ENCODE measurements at places on chromosomes 5 and 9.

- no peak for DNase-seq
Measured at GRCh38 chr9:962023-962422, 14.4 kb upstream of the DMRT3 start.

DNA sequence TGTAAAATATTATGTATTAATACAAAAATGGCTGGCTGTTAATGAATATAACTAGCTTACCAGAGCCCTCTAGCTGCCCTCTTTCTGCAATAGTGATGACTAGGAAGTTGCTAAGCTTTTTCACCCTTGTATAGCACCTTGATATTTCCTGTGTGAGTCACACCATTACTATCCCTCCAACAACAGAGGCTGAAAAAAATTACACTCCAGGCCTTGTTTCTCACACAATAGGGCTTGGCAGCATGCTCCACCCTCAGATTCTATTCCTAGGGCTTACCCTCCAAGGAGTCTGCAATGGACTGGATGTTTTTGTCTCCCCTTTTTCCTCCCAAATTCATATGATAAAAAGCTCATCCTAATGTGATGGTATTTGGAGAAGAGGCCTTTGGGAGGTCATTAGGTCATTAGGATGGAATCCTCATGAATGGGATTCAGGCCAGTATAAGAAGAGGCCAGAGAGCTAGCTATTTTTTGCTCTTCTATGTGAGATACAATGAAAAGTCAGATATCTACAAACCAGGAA, 184.6 kb upstream of the MAP1B start:
- no peak for DNase-seq

- DNase-seq = no peak
Measured at GRCh38 chr5:143124593-143124992, 278.9 kb downstream of the NR3C1 start.

DNA sequence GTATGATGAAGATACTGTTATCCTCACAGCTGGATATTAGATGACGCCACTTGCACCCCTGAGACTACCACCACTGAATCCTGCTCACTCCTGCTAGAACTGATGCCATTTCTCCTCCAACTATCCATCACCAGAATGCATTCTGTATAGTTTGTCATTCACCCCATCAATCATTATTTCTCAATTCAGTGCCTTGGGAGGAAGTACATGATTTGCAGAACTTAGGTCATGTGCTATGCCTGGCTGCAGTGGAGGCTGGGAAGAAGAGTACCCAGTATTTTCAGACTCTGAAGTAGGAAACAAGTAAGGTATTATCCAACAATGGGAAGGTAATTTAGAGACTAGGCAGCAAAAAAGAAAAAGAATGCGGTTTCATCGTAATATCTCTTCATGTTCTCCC, 26.2 kb upstream of the HSD17B4 start:
- no peak for DNase-seq

GRCh38 chr9:68669218-68669617, 35.8 kb upstream of the PIP5K1B start:
- DNase-seq = peak; percentile 5

DNA sequence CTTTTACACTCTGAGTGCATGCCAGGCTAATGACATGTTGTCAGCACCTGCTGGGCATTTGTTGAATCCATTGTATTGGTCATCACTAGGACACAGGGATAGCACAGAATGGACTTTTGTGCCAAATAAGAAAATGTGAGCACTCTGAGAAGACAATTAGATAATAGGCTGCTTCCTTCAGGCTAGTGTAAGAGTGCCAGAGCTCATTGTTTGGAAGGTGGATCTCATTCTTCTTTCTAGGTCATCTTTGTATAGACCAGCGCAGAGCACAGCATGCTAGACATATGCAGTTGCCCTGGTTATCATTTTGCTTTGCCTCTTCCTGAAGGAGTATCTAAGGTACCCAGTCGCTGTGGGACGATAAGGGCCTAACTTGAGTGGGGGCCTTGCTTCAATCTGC, 493.4 kb upstream of the COX7C start:
- no peak for DNase-seq

- no peak for DNase-seq
Measured at GRCh38 chr9:21558079-21558478, 76.0 kb upstream of the IFNE start.

DNA sequence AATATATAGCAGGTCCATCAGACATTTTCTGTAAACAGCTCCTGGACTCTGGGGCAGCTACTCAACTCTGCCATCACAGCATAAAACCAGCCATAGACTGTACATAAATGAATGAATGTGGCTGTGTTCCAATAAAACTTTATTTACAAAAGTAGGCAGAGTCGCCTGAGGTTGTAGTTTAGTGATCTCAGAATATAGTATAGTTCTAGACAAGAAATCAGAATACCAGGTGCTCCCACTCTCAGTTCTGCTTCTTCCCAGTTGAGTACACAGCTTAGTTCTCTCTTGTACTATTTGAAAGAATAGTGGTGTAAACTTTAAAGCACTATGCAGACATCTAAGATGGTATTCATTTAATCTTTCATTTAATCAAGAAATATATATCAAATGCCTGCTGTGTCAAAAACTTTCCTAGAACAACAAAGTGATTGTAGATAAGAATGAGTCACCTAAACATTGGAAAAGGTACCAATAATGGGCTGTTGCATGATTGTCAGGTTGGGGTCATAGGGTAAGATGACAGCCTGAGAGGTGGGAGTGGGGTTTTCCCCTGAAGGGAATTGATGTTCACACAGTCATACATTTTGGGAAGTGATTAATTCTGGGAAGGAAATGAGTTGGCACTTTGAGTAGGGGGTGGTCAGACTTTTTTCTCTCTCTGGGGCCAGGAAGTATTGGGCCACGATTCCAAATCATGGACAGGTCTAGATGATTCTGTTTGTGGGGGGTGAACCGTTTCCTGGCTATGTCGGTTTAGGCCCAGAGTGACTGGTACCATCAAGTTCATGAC, 37.0 kb downstream of the TNFSF8 start:
- no peak for DNase-seq

DNA sequence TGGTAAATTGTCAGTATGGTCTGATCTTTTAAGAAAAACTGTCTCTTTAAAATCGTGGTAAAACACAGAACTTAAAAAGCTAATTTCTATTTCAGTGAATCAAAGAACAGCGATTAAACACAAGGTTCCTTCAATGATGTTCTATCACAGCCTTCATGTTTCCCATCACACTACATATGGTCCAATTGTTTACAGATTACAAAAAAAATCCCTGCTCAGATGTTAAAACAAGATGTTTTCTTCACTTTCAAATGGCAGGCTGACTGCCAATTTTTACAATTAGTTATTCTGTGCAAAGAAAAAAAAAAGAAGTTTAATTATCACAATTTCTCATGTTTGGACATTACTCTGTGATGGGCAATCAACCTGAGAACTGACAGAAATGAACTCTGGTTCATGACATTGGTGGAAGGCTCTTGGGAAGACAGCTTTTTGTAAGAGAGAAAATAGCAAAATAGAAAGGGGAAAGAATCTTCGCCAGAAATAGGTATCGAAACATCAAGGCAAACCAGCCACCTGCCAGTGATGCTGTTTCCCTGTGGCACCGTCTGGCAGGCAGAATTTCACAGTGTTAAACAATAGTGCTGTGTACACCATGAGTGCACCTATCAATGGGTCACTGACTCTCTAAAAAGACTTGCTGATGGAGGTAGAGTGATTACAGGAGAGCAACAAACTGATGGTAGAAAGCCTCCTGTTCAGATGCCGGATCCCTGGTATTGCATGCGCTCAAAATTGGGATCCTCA, 1020.0 kb upstream of the ARRDC3 start:
- no peak for DNase-seq

DNA sequence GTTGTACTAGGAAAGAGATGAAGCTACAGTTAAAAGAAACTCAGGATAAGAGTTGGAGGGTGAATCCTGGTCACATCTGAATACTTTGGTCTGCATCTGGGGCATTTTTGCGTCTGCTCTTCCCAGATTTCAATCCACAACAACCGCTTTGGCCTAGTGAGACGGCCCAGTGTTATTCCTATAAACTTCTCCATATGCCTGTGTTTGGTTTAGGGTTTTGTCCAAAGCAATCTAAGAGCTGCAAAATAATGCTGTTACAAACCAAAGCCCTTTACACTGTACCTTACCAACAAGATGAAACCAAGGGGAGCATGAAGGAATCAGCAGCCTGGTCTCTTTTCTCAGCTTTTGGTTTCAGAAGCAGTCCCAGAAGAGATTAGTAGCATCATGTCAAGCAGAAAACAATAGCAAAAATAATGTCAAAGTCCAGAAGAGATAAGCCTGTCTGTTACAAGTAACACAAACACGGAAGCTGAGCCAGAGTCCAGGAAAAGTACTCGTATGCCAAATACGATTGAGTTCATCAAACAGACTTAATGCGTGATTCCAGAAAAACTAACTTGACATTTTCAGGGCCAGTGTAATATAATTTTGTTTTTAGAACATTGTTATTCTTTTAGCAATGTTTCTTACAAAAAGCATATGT, 379.9 kb upstream of the ACO1 start:
- DNase-seq = no peak

GRCh38 chr9:129162497-129163197, 15.4 kb downstream of the IER5L start:
- no peak for DNase-seq

GRCh38 chr5:126263591-126264184, 159.5 kb upstream of the GRAMD2B start:
- DNase-seq = no peak

DNA sequence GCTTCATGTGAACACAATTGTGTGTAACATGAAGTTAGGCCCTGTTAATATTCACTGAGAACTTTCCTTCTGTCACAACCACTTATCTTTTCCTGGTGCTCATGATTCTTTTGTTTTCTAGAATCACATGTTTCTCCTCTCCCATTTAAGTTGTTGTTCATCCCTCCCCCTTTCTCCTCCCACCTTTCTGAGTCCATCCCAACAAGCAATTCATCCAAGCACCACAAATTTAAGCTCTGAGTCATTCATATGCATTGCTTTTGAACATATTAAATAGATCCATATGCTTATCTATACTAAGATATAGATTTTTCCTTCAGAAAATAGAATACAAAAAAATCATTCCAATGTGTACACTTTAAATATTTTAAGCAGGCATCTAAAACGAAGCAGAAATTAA, 75.2 kb upstream of the NFIB start:
- no peak for DNase-seq

GRCh38 chr5:173848986-173849596, 39.1 kb upstream of the CPEB4 start:
- no peak for DNase-seq

DNA sequence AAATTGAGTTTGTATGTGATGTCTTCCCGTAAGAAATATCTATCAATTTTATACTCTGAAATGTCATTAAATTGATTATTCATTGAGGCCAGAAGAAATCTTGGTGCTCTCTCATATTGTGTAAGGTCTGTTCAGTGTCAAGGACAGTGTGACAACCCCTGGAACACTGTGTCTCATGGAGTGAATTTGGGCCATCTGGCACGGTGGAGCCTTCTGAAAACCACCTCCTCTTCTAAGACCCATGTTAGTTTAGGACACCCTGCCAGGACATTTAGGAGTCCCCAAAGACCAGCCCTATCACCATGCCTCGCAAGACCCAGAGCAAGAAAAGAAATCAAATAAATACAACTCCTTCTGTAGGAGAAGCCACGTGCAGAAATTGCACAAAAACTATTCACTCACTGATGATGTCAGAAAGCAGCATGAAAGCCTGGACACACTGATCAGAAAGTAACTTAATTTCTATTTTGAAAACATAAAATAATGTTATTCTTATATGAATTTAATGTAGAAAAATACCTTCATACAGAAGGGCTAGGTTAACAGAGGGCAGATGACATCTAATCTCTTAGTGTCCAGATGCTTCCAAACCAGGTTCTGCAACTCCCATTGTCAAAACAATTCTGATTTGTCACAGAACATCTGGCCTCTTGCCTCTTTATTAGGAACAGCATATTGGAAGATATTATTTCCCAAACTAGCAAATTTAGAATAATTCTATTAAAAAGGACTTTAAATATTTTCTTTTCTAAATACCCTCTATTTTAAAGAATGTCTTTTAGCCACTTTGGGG, 298.8 kb downstream of the NR2F1-AS1 start:
- no peak for DNase-seq

DNA sequence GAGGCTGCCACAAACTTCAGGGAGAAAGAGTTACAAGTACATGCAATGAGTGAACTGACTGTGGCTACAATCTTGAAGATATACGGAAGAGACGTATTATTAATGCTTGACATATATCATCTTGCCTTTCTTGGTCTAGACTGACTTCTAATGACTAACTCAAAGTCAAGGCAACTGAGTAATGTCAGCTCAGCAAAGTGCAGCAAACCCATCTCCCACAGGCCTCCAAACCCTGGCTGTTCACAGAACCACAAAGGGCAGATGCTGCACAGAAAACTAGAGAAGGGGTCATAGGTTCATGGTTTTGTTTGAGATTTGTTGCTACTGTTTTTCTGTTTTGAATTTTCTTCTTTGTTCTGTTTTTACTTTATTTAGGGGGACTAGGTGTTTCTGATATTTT, 21.0 kb downstream of the IL7R start:
- no peak for DNase-seq

- no peak for DNase-seq
Measured at GRCh38 chr5:40688996-40689395, 9.3 kb downstream of the PTGER4 start.

- no peak for DNase-seq
Measured at GRCh38 chr5:87787625-87788256, 375.0 kb upstream of the CCNH start.

- DNase-seq = no peak
Measured at GRCh38 chr9:134868751-134869553, 11.7 kb upstream of the FCN2 start.

DNA sequence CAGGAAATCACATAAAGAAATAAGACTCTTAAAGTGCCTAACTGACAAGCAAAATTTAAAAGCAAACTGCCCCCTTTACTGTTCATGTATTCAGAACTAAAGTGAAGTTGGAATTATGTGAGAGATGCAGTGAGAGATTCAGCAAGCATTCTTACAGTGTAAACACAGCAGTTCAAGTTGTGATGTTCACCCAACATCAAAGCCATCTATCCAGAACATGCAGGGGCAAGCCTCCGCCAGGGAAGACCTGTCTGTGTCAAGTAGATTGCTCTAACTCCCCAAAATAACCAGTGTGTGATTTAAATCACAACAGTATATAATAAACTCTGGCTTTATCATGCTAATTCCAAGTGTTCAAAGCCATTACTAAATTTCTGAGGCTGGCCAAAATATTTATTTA, 233.3 kb downstream of the BNC2 start:
- DNase-seq = no peak

DNA sequence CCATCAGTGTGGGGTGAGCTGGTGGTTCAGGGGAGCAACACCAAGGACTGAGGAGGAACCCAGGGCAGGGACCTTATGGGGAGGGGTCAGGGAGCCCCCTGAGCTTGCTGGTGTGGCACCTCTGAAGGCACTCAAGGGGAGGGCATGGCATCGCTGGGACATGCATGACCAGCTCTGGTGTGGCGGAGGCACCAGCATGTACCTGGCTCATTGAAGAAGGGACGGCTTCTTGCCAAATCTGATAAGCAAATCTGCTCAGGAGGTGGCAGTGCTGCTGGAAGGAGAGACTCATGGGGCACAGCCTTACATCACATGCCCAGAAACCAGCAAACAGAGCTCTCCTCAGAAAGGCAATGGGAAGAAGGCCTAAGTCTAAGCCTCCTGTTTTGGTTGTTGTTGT, 421.8 kb downstream of the SEMA5A start:
- DNase-seq = peak; percentile 27

- no peak for DNase-seq
Measured at GRCh38 chr5:109483395-109483971, 73.7 kb upstream of the PJA2 start.
